ENCODE measurements at places on chromosomes 6 and 20. TPM values are rescaled to one million over a fixed set of nuclear protein-coding genes. Genes with fewer than 3 reads are reported as not detected.

DNA sequence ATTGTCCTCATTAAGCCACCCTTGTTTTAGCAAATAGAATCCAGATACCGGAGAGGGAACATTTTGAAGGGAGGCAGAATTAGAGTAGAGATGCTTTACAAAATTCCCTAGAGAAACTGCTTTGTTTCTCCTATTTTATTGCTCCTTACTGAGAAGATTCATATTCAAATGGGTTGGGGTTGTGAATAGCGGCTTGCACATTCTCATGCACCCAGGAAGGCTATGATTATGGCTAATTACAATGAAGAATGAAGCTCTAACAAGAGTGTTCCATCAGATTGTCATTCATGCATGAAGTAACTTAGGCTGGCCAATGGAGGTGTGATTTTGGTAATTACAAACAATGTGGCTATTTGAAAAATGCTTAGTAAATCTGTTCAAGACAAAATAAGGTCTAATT lies 129.6 kb downstream of the PACRG start:
- no peaks in the 10 kb centered on the region for H3K4me1 ChIP-seq
- DNase-seq = no peak
- no peaks in the 10 kb centered on the region for H3K36me3 ChIP-seq
- H3K27me3 ChIP-seq = no peaks in the 10 kb centered on the region

Gene KCNK15
- total RNA-seq = 1.3 TPM

Gene SUPT3H
- 12.7 TPM for total RNA-seq

- H3K27ac ChIP-seq = no peak overlapping the region
- no peaks in the 10 kb centered on the region for H3K4me1 ChIP-seq
- no peaks in the 10 kb centered on the region for H3K36me3 ChIP-seq
- no peak overlapping the region for H3K4me3 ChIP-seq
- no peaks in the 10 kb centered on the region for H3K27me3 ChIP-seq
Measured at GRCh38 chr6:154267508-154268106, 89.0 kb downstream of the IPCEF1 start.

Gene CCN2
- total RNA-seq = 146 TPM

GRCh38 chr6:8546496-8546895 lies 111.2 kb upstream of the SLC35B3 start:
- no peaks in the 10 kb centered on the region for H3K36me3 ChIP-seq
- H3K4me1 ChIP-seq = no peaks in the 10 kb centered on the region
- H3K4me3 ChIP-seq = no peak overlapping the region
- no peaks in the 10 kb centered on the region for H3K27me3 ChIP-seq
- H3K27ac ChIP-seq = no peak overlapping the region

DNA sequence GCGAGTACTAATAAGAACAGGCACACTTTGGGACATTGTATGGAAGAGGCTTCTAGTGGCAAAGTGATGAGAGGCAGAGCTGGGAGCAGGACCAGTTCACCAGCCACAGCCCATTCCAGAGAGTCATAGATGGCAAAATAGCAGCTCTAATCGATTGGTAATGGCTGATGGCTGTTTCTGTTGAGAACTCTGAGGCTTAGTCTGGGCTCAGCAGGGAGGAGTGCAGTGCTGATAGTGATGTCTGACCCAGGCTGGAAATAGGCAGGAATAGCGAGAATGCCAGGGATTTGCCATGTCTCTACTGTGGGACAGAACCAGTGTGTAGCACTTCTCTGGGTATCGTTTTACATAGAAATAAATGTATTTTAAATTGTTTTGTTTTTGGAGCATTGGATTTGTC lies 620.0 kb upstream of the FLRT3 start:
- H3K36me3 ChIP-seq = no peaks in the 10 kb centered on the region
- H3K27ac ChIP-seq = no peak overlapping the region
- H3K27me3 ChIP-seq = no peaks in the 10 kb centered on the region
- no peaks in the 10 kb centered on the region for H3K4me1 ChIP-seq
- DNase-seq = no peak

GRCh38 chr6:169839493-169839892 lies 88.1 kb downstream of the ERMARD start:
- no peaks in the 10 kb centered on the region for H3K36me3 ChIP-seq
- no peak for DNase-seq
- H3K27me3 ChIP-seq = no peaks in the 10 kb centered on the region
- no peaks in the 10 kb centered on the region for H3K4me1 ChIP-seq
- H3K27ac ChIP-seq = no peak overlapping the region
- H3K4me3 ChIP-seq = no peak overlapping the region

DNA sequence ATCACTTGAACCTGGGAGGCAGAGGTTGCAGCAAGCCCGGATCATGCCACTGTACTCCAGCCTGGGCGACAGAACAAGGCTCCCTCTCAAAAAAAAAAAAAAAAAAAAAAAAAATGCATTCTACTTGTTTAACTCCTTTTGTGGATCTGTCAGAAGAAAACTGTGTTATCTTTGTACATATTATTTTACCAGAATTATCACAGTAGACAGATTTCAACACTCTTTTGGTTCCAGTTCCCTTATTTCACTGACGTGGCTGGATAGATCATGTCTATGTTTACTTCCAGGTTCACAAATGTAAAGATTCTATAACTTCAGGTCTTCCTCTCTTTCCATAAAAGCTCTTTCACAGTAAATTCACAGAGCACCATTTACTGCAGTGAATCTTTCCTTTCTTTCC lies 18.4 kb downstream of the NUDT3 start:
- no peaks in the 10 kb centered on the region for H3K27me3 ChIP-seq
- no peak overlapping the region for H3K4me3 ChIP-seq
- no peak overlapping the region for H3K27ac ChIP-seq
- H3K36me3 ChIP-seq = no peaks in the 10 kb centered on the region
